ENCODE measurements at places on chromosomes 13 and 19. TPM values are rescaled to one million over a fixed set of nuclear protein-coding genes. Genes with fewer than 3 reads are reported as not detected.

OR4F17 gene
- not detected for polyA plus RNA-seq

FLT1 gene
- 0.92 TPM for polyA plus RNA-seq

ZNF221 gene
- not detected for polyA plus RNA-seq

SWSAP1 gene
- polyA plus RNA-seq: 5.3 TPM

JAK3 gene
- polyA plus RNA-seq: 35.8 TPM

C13orf46 gene
- 0.21 TPM for polyA plus RNA-seq

PODNL1 gene
- not detected for polyA plus RNA-seq

GRCh38 chr19:41935760-41936415 lies 7.6 kb upstream of the ERFL start:
- no peak for DNase-seq

- DNase-seq: no peak
Measured at GRCh38 chr19:14686411-14686810, 3.4 kb upstream of the ZNF333 start.

DNA sequence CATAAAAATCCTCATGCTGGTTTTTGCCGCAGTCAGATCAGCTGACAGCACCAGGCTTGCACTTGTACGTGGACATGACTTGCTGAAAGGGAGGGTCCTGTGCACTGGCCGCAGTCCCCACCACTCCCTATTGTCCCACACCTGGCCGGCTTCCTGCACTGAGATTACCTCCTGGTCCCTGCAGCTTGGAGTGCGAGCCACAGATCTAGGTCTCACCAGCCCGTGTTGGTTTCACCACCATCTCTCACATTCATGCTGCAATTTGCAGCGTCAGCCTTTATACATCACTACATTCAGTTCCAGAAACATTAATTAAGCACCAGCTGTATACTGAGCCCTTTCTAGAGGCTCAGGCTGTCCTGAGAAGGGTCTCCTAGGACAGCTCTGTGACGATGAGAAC lies 15.0 kb upstream of the CD22 start:
- DNase-seq: no peak

- DNase-seq: no peak
Measured at GRCh38 chr13:36006894-36007675, 124.1 kb downstream of the DCLK1 start.

GRCh38 chr19:55028757-55029156 lies 9.3 kb downstream of the GP6 start:
- no peak for DNase-seq

GRCh38 chr13:71516521-71516920 lies 350.5 kb downstream of the DACH1 start:
- no peak for DNase-seq

DNA sequence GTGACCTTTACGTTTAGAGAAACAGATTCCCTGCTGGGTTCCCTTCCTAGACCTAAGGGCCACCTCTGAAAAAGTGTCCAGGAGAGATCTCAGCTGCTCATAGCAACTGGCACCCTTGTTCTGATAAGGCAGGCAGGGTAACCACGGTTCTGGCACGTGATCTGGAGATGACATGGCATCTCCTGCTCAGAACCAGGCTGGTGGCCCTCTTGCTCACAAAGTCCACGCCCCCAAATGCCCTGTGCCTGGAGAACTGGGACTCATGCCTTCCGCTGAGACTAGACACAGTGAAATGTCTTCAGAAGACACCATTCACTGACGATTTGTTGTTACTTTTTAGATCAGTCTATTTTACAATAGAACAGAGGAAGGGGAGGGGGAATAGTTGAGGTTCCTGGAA lies 174.1 kb downstream of the ZNF536 start:
- no peak for DNase-seq

- DNase-seq: no peak
Measured at GRCh38 chr19:33806434-33806881, 9.8 kb downstream of the KCTD15 start.

DNA sequence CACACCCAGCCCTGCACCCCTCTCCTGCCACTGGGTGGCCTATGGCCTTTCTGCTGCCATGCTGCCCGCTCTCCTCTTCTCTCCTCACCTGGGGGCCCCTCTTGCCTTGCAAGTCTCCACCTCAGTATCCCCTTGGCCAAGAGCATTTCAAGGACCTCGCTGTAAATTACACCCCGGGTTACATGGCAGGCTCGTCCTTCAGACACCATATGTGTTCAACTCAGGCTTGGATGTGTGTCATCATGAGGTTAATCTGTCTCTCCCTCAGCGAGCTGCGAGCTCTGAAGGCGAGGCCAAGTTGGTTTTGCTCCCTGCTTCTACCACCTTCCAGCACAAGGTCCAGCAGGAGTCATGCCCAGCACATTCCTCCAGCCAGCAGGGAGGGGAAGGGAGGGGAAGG lies 74.8 kb upstream of the TM9SF2 start:
- no peak for DNase-seq

DNA sequence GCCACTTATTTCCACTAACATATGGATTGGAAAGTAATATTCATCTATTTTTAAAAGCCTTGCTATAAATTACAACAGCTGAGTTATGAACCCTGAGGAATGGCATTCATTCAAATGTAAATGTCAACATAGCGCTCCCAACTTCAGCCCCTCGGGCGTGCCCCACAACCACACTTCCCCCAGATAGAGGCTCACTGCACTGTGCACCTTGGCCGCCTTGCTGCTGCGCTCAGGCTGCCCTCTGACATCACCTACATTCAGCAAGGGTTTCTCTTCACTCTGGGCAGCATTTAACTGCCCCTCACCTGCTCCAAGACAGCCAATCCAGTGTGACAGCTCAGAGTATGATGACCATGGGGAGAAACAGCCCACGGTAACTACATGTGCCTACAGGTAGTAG lies 35.1 kb downstream of the SIAH3 start:
- no peak for DNase-seq

GRCh38 chr19:3366753-3367627 lies 607 bp downstream of the NFIC start:
- DNase-seq: no peak

GRCh38 chr13:50222569-50223332 lies 207.5 kb downstream of the KCNRG start:
- DNase-seq: no peak

GRCh38 chr13:104954210-104954609 lies 1581.3 kb downstream of the EFNB2 start:
- no peak for DNase-seq

DNA sequence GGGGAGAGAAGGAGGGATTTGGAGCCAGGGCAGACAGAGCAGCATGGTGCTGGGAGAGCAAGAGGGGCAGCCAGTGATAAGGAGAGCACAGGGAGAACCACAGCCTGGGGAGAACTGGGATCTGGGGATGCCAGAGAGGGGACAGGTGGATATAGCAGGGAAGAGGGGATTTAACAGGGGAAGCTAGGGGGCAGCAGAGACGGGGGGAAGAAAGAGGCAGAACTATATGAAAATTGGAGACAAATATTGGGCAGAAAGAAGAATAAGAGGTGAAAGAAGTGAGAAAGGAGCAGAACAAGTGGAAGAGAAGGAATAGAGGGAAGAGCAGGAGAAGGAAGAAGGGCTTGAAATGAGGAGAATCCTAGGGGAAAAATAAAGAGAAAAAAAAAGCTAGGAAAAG lies 6.5 kb upstream of the ZNF528 start:
- no peak for DNase-seq

DNA sequence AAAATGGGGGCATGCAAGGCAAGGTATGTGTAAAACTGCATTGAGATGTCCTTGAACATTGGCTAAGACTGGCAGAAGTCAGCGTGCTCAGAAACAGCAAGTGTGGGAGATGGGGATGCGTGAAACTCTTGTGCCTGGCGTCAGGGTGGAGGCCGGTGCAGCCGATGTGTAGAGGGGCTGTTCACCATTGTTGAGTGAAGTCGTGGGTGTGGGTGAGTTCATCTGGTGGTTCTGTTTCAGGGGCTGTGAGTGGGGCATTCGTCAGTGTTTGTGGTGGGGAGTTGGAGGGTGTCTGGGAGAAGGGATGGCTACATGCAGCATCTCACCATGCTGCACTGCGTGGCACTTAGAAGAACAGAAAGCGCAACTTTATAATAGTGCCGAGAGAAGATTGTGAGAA lies 11.4 kb upstream of the MIA start:
- no peak for DNase-seq

- no peak for DNase-seq
Measured at GRCh38 chr13:20241593-20241992, 9.5 kb upstream of the GJB6 start.
